Muscle of back (tissue), 13 donors: ENCODE measurements at places on chromosomes 13 and 19. TPM values are rescaled to one million over a fixed set of nuclear protein-coding genes. Genes with fewer than 3 reads are reported as not detected.

DNA sequence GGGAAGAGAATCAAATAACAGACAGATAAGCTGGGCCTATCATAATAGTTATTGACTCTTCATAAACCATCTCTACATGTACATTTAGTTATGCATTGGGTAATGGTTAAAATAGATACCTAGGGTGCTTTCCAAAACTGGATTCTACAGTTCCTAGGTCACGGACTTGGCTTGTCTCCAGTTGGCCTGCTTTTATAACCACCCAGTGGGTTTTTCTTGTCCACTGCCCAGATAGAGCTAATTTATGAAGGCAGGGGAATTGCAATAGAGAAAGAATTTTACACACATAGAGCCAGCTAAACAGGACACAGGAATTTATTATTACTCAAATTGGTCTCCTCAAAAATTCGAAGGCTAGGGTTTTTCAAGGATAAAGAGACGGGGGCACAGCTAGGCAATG is 97.3 kb downstream of the FAM216B start:
- DNase-seq = no peak

DNA sequence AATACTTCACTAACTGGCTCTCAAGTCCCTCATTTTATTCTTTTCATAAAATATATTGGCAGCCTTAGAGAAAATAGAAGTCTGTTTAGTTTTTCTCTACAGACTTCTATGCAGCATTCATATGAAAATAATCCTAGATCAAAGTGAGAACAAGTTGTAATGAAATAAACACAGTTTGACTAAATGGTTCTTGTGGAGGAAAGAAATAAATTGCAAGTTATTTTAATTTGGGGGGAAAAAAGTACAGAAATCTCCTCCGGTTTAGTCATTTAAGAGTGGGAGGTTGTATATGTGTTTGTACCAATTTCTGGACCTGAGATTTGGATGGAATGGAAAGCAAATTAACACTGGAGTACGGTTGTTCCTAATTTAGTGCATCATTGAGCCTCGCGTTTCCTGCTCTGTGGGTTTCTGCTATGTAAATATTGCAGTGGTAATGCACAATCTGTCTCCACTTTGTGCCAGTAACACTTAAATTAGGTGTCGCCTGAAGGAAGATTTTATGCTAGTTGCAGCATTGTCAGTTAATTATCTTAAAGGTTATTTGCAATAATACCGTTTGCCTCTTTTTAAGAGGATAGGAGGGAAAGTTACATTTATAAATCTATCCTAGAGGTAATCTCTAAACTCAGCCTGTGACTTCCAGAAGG is 100.2 kb downstream of the ZIC5 start:
- no peak for DNase-seq

GRCh38 chr19:16098416-16098768 is 13.3 kb upstream of the RAB8A start:
- no peak for DNase-seq

DNA sequence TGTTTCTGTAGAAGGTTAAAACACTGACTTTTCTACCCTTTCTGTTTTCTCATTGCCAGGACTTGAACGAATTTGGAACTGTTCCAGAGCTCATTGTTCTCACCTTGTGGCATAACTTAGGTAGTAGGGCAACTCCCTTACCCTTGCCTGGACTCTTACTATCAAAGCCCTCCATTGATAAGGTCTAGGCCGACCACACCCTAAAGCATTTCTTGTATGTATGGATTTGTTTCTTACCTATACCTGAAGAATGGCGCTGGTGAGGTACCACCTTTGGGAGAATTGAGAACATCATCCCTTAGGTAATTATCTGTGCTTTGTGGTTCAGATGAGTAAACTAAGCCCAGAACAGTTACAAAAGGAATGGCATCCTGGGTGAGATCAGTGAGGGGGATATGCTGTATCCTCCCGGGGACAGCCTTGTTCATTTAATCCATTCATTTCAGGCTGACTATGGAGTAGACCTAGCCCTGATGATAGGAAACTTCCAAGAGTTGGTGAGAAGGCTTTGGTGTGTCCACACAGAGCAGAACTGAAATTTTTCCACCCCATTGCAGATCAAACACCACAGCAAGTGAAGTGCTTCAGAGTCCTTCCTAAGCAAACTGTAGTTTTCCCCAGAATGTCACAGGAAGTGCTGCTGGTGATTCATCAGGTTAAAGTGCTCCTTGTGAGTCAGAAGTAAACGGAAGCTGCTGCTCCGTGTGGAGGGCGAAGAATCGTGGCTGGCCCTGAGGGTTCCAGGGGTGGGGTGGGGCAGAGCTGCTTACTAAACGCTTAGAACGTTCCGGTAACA is 113.0 kb downstream of the TEX26 start:
- no peak for DNase-seq

The DIS3 gene
- 22.5 TPM for polyA plus RNA-seq

The POGLUT2 gene
- 31.7 TPM for polyA plus RNA-seq

DNA sequence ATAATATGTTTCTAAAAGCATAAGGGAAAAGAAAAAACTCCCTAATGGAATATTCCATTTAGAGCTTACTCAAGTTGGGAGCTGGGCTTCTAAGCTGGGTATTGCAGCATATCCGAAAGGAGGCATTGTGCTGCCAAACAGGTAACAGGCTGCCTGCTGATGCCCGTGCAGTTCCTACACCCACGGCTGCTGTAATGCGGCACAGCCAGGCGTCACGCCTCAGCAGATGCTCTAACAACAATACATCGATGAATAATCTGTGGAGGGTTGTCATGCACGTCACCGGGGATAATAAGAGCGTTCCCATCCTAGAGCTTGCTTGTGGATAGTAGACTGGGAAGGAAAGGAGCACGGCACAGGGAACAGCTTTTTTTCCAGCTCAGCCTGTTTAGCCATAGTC is 1582.1 kb upstream of the SLC10A2 start:
- DNase-seq = no peak

The ZNF99 gene
- 0.52 TPM for polyA plus RNA-seq
